ENCODE measurements at places on chromosomes 11 and 22.

GRCh38 chr22:24051568-24051967 is 40.5 kb downstream of the CABIN1 start:
- no peak for DNase-seq

DNA sequence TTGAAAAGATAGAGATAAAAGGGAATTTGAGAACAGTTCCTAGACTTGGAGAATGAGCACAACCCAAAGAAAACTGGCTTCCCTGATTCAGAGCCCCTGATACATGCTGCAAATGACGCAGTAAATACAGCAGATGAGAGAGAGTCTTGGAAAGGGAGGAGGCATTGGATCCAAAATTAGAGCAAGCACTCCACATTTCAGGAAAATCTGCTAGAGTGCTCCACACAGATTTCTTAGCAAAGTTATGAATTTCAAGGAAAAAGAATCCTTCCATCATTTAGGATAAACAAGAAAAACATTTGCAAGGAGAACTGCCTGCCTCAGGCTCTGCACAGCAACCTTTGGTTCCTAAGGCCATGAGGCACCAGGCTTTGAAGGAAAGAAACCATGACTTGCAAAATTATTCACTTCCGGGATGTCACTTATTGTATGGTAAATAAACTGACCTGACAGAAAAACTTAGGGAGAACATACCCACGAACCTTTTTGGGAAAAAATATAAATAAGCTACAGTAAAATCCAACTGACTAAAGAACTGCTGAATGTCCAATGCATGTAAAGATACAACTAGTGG is 89.8 kb upstream of the RTL6 start:
- no peak for DNase-seq

DNA sequence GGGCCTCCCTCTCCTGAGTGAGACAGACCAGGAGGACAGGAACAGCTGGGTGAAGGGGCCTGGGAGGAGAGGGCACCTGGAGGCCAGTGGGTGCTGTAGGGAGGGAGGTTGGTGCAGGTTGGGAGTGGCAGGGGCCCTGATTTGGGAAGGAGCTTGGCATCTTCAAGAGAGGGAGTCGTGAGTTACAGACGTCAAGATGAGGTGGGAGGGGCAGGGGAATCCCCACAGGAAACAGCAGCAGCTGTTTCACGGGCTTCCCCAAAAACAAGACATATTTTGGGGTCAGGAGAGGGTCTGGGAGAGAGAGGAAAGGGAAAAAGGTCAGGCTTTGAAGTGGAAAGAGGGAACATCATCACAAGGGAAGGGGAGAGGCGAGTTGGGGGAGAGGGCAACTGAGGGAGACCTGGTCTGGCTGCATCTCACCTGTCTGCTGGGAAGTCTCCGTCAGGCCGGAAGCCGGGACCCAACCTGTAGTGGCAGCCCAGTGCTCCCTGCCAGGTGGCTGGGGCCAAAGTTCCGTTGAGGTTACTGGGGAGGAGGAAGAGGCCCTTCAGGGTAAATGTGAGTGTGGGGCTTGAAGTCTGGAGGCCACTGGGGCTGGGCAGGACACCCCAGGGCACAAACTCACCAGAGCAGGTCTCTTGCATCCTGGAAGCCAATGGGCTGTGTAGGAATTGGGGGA is 4.4 kb downstream of the NAALADL1 start:
- DNase-seq: no peak

DNA sequence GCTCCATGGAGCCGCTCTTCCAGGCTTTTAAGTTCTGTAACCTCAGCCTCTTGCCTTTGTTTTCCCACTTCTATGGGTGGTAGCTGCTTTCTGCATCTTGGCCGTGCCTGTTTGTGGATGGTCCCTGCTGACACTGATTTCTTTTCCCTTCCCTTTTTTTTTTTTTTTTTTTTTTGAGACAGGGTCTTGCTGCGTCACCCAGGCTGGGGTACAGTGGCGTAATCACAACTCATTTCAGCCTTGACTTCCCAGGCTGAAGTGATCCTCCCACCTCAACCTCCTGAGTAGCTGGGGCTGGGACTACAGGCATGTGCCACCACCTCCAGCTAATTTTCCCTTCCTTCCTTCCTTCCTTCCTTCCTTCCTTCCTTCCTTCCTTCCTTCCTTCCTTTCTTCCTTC is 57.7 kb upstream of the EP300 start:
- no peak for DNase-seq

GRCh38 chr11:120343429-120343828 is 7.2 kb downstream of the ARHGEF12 start:
- DNase-seq: no peak

DNA sequence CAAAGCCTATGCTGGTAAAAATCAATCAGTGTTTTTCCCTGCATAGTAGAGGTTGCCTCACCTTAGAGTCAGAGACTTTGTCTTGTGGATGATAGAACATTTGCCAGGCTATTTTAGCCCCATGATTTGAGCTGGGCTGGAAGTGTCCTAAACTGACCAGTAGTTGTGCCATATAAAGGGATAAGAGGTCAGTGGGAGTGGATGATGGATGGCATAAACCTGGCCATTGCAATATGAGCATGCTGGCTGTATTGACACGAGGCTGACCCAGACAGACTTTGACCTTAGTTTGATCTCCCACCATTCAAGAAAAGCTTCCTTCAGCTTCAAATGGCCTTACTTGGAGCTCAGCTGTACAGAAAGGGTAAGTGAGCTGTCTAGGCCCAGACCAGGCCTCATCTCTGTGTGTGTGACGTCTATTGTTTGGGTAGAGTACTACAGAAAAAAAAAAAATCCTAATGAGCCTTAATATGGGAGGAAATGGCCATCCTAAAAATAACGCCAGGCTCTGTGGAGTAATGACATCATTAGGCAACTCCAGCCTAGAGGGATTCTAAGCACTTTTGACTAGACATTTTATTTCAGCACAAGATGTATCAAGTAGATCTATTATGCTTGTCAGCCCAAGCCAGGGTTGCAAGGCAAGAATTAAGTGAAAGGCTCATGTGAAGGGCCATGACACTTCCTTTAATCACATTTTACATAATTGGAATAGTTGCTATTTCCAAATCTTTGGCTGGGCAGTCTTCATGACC is 51.3 kb upstream of the CADM1 start:
- peak; percentile 12 for DNase-seq

GRCh38 chr11:122304306-122304705 is 188.3 kb upstream of the BLID start:
- DNase-seq: no peak

- DNase-seq: peak; percentile 95
Measured at GRCh38 chr11:10298342-10298741, 4.3 kb upstream of the SBF2 start.

- DNase-seq: no peak
Measured at GRCh38 chr11:6151117-6151516, 19.0 kb downstream of the OR52B2 start.

DNA sequence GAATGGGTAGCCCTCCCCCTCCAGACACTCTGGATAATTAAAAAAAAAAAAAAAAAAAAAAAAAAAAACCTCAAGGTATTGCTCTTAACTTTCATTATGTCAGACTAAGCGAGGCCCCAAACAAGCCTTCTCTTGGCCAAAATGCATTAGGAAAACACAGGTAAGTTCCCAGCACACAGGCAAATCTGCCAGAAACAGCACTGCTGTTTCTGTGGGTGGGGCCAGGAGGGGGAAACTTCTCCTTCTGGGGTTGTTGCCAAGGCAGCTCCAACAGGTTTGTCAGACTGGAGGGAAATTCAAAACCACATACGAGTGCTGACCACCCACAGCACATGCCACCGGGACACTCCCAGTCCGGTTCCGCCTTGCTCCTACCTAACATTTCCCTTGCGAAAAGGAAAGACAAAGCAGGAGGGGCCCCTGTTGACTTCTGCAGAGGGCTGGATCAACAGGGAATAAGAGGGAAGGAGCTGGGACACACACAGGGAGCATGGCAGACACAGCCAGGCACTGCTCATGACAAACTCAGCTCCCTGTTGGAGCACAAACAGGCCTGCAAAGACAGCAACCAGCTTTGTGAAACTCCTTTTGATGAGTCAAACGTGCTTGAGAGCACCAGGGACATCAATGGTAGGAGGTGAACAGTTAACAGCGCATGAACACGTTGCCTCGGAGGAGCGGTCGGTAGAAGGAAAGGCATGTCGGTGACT is 55.0 kb downstream of the MYH9 start:
- DNase-seq: peak; percentile 86

GRCh38 chr11:79482800-79483199 is 42.0 kb upstream of the TENM4 start:
- no peak for DNase-seq

DNA sequence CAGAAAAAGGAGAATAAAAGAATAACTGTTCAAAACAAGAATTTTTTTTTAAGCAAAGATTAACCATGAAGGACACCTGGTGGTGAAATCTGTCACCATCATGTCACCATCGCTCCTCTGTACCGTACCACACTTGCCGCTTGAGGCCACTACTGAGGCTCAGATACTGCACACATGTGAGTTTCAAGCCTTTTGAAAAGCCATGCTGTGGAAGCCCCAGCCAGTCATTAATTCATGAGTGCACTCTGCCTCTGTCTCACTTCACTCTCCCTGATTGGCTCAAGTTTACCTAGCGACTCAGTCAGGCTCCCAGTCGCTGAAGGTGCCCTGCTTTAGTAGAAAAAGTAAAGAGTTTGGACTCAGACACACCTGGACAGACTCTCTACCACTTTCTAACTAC is 6.6 kb upstream of the MS4A12 start:
- DNase-seq: no peak

DNA sequence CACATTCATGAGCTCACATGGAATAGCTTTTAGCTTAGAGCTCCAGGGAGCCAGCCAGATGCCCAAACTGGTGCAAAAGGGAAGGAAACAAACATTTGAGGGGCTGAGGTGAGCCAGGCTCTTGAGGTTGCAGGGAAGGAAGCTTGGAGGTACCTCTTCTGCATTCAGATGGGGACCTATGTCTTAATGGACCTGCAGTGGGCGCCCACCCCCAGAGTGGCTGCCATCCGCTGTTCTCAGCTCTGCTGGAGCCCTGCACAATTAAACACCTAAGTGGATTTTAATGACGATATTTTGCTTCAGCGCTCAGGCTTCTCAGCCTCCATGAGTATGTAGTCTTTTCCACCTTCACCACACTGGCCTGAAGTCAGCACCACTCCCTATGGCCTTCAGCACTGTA is 100.8 kb downstream of the LDLRAD3 start:
- no peak for DNase-seq

DNA sequence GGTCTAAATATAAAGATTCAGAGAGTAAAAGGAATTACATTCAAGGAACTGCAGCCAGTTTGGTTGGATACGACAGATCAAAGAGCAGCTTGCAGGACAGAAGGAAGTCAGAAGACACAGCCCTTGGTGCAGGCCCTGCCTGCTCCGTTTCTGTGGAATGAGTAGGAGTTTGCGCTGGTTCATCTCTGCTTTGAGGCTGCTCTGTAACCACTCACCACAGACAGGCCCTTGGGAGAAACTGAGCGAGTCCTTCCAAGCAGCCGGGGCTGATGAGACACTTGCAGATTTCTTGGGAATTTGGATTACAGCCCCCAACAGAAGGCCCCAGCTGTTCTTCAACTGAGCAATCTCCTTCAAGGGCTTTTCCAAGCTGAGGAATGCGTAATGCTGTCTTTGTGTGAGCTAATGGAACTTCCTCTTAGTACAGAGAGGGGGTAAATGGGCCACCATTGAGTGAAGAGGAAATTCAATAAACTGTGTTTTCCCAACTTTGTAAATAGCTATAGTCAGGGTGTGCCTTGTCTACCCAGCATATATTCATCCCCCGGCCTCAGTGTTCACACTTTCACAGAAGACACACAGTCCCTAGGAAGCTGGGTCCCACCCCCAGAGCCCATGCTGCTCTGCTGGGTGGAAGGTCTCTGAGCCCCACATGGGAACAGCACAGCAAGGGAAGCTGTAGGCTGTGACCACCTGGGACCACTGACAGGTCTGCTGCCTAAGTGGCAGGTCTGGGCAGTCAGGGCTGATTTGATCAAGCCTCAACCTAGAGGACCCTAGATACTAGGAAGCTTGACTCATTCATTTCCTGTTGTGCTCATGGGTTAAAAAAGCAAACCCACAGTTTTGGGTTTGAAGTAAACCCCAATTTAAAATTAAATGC is 16.6 kb downstream of the IL10RA start:
- DNase-seq: no peak

DNA sequence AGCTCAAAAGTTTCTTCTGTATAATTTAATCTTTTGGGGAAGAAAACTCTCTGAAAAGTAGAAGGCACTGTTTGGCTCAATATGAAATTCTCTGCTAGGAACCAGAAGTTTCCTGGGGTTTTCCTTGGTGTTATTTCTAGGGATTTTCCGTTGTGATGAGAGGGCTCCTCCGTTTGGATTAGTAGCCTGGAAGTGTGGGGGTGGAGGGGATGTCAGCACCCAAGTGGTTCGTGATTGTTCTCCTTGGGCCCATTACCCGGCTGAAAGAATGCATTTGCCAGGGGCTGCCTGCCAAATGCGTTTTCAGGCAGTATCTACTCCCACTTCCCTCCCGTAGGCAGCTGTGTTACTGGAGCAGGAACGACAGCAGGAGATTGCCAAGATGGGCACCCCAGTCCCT is 4.3 kb downstream of the SF3B2 start:
- DNase-seq: no peak

GRCh38 chr22:45771711-45772110 is 100.1 kb downstream of the ATXN10 start:
- no peak for DNase-seq

DNA sequence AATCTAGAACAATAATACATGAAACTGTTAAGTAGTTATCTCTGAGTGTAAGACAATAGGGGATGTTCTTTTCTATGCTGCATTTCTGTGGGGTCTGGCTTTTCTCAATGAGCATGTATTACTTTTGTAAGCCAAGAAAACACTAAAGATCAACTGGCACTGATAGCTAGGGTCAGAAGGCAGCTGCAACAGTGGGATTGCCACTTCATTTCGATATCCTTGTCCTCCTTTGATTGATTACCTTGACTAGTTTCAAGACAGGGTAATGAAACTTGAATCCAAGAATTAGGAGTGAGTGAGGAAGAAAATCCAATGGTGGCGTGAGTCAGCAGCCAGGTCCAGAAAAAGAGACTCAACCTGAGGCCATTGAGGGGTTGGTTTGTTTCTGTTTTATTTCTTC is 46.5 kb downstream of the FEZ1 start:
- DNase-seq: no peak

- no peak for DNase-seq
Measured at GRCh38 chr11:68011051-68011943, 1.2 kb downstream of the ALDH3B1 start.

DNA sequence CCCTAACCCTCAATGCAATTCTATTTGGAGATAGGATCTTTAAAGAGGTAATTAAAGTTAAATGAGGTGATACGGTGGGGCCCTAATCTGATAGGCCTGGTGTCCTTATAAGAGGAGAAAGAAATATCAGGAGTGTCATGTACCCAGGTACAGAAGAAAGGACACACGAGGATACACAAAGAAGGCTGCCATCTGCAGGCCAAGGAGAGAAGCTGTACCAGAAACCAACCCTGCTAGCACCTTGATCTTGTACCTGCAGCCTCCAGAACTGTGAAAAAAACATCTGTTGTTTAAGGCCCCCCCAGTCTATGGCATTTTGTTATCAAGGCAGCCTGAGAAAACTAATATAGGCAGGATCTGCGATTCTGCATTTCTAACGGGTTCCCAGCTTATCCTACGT is 44.2 kb downstream of the FBXO7 start:
- no peak for DNase-seq

Data from astrocyte (in vitro differentiated cells and primary cell).